Stimulated activated CD8-positive, alpha-beta memory T cell treated with anti-CD3 and anti-CD28 coated beads, Interleukin-15, amount 100 ng/mL, for 48 hours (primary cell): ENCODE measurements at places on chromosomes 6 and 20.

DNA sequence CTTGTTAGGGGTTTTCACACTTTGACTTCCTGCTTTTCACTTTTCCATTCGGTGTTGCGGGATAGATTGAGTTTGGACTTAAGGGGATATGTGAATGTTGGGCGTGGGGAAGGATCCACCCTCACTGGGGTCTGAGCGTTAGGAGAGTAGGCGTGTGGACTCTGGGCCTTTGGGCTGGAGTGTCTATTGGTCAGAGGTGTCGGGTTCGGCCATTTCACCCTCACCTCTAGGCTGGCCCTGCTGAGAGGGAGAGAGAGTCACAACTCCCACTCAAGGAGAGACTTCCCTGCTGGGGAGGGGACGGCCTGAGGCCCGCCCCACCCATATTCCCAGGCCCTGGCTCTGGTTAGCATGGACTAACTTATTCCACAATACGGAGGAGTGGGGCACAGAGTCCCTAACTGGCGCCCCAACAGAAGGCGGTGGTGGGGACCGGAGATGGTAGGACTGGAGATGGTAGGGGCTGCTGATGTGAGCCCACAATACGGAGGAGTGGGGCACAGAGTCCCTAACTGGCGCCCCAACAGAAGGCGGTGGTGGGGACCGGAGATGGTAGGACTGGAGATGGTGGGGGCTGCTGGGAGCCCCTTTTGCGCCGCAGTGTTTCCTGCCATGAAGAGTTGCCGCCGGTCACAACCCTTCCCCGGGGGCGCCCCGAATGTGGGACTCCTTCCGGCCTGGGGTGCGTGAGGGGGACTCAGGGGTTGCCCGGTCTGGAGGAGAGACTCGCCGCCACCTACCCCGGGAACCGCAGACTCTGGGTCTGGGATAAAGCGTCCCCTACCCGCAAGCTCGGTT, 1.4 kb upstream of the PTPRA start:
- no peak for DNase-seq

GRCh38 chr20:21509079-21509596, 4.7 kb downstream of the NKX2-2 start:
- DNase-seq: no peak

DNA sequence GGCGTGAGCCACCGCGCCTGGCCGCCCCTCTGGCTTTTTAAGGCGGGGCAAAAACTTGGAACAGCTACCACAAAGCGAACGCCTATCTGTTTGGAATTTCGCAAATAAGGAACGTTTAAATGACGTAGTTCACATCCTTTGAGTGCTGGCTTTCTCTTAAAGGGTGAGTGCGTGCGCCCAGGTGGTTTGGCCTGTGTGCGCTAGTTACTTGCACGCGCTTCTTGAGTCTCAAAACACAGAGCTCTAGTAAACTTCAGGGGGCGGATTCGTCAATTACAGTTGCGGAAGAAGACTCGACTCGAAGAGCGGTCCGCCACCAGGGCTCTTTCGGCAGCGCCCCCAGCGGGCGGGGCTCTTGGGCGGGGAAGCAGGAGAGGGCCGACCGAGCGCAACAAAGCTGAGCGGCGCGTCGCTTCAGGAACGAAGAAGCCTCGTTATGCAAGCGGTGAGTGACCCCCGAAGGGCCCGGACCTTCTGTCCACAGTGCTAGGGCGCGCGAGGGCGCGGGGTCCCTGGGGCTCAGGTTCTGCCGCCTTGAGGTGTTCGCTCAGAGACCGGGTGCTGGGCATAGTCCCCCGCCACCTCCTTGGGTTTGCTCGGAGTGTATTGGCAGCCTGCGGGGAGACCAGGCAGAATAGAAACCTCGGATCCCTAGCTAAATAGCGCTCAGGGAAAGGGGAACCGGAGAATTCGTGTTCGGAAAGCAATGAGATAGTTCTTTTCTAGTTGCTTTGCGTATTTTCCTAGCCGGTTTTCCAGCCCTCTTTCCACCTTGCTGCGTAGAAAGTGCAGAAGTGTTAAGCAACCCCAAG, at the start of gene SYCP2L:
TSS of gene SYCP2L (plus strand) at position 362 of the 812 bp plus-strand sequence. CDS start at position 437, 75 bp downstream.
- DNase-seq: no peak

DNA sequence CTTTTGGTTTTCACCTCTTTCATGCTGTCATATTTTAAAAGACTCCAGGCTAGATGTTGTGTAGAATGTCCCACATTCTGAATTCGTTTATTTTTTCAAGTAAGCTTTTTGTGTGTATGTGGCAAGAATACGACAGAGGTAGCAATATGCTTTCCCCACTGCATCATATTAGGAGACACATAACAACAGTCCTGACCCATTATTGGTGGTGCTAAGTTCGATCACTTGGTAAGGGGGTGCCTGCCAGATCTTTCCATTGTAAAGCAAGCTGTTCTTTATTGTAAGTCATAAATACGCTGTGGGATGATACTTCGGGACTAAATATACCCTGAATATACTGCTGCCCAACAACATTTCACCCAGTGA, 588 bp upstream of the NCOA3 start:
- no peak for DNase-seq

GRCh38 chr20:45462711-45463509, 6.6 kb upstream of the WFDC2 start:
- DNase-seq: no peak

GRCh38 chr6:154482858-154483257, 27.6 kb downstream of the CNKSR3 start:
- DNase-seq: no peak

GRCh38 chr6:111487661-111488060, 4.6 kb upstream of the REV3L start:
- DNase-seq: no peak

GRCh38 chr20:33840160-33840559, 29.0 kb downstream of the CHMP4B start:
- no peak for DNase-seq

- no peak for DNase-seq
Measured at GRCh38 chr20:48401359-48401758, 426.4 kb downstream of the PREX1 start.

- no peak for DNase-seq
Measured at GRCh38 chr20:1371202-1371782, 21.6 kb downstream of the FKBP1A start.

- no peak for DNase-seq
Measured at GRCh38 chr20:37278966-37279590, 10.4 kb upstream of the MANBAL start.

GRCh38 chr6:40387127-40387870, 199.9 kb downstream of the LRFN2 start:
- DNase-seq: no peak

GRCh38 chr6:136921381-136921935, 643 bp upstream of the SLC35D3 start:
- DNase-seq: no peak

- DNase-seq: no peak
Measured at GRCh38 chr6:170209354-170210025, 81.4 kb downstream of the DLL1 start.

GRCh38 chr20:635028-635892, 17.7 kb downstream of the SRXN1 start:
- DNase-seq: no peak

GRCh38 chr20:15923030-15923776, 650.0 kb downstream of the KIF16B start:
- no peak for DNase-seq

DNA sequence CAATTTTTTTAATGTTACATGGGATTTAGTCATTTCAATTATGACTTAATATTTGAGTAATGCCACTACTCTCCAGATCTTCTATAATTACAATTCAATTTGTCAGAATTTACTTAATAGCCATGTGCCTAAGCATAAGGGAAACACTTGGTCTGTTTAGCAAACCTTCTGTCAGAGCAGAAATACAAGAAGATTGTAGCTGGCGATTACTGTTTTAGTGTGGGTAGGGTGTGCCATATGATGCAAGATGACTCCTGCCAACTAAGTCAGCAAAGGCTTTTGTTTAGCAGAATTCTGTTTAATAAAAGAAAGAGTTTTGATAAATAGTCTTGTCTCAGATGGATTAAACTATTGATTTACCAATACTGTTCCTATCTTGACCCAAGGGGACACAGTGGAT, 455.4 kb downstream of the RNF144B start:
- DNase-seq: no peak

- DNase-seq: no peak
Measured at GRCh38 chr6:113340371-113340770, 516.8 kb upstream of the MARCKS start.

- DNase-seq: no peak
Measured at GRCh38 chr6:156427345-156427744, 349.8 kb upstream of the ARID1B start.

DNA sequence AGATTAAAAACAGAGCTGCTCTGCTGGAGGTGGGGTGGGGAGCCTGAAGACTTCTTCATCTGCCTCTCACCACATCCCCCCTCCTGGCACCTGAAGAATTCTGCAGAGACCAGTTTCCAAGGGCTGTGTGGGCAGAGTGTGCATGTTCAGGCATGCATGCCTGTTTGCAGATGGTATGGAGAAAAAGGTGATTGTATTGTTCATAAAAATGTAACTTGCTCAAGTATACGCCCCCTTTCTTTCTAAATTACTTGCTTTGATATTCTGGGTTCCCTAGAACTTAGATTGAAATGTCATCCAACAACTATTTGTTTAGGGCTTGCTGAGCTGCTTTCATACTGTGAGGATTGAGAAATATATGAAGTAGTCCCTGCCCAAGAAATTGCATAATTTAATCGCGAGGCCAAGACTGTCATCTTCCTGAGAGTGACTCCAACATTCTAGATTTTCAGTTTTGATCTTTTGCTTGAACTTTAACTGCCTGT, 83.6 kb downstream of the LCA5 start:
- DNase-seq: no peak

DNA sequence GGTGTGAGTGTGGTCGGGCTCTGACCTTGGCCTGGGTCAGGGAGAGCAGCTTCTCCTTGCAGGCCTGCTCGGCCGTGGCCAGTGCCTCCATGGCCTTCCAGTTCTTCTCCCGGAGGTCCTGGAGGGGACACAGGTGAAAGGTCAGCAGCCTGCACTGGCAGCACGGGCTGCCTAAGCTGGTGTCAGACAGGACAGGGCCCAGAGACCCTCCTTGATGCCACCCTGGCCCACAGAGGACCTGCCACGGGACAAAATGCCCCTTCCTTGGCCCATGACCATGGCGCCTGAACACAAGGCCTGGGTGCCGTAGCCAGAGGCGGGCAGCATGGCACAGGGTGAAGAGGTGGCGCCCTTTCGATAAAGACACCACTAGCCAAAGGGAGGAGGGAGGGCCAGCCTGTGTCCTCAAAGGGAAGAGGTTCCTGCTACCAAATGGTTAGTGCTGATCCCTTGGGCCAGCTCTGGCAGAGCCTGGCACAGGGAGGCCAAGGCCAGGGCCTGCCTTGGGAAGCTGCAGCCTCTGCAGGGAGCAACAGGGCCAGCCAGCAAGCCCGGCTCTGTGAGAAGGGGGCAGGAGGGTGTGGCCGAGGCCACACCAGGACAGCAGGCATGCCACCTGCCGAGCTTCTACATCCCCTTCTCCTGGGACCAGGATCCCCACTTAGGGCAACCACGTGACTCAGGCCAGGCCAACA, 54.8 kb downstream of the DSTN start:
- no peak for DNase-seq

- no peak for DNase-seq
Measured at GRCh38 chr6:127497410-127497809, 21.7 kb downstream of the MTCL3 start.

- no peak for DNase-seq
Measured at GRCh38 chr6:161279677-161280415, 6.0 kb upstream of the AGPAT4 start.

DNA sequence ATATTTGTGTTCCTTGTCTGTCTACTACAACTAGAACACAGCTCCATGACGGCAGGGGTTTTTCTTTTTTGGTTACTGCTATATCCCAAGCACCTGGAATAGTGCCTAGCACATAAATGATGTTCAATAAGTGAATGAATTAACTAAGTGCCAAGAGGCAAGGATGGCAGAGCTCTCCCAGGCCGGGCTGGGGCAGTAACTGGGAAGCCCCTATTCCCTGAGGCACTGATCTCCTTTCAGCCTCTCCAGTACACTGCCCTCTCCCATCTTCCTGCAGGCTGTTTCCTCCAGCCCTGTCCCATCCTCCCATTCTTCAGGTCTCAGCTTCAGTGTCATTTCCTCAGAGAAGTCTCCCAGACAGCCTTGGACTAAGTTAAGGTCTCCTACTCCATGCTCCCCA, 29.0 kb upstream of the SPDEF start:
- DNase-seq: no peak

DNA sequence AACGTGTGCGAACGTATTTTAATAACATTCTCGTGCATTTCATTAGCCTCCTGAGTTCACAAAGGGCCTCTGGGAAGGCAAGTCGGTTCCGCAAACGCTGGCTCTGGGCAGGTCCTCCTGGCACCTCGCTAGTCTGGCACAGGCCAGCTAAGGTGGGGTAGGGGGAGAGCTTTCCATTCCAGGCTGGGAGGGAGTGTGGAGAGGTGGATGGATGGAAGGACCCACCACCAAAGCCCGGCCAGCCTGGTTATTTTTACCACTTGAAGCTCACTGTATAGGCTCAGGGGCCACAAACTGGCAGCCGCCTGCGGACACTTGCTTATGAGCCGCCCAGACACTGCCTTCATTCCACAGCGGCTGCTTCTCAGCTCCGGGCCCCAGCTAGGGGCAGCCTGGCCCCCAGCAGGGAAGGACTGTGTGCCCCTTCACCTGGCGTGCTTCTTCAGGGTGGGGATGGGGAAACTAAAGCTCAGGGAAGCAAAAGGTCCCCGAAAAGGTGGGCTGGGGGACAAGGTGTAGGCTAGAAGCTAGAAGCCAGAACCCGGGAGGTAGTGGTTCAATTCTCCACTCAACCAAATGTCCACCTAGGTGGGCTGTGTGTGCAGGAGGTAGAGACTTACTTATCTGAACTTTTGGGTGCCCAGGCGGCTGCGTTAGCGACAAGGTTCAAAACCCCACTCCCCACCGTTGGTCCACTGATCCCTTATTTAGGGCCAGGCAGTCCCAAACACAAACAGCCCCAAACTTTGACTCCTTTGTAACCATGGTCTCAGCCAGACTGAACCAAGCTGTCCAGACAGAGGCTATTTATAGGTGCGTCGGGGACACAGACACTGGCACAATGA, 1.7 kb downstream of the PMEPA1 start:
- DNase-seq: no peak

DNA sequence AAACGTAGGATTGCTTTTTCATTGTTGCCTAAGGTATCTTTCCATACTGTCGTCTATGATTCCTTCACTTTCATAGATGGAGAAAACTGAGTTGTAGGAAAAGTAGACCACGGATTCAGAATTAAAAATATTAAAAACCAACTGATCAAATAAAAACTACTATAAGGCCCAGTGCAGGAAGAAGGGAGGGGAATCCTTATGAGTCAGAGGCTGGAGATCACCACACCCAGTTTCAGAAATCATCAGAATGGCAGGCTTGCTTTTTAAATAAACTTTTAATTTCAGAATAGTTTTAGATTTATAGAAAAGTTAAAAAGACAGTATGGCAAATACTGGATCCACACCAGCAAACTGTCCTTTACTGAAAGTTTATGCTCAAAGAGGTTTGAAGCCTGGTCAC, 32.0 kb upstream of the POPDC3 start:
- DNase-seq: no peak

- DNase-seq: no peak
Measured at GRCh38 chr20:4011226-4011975, 4.0 kb downstream of the RNF24 start.

DNA sequence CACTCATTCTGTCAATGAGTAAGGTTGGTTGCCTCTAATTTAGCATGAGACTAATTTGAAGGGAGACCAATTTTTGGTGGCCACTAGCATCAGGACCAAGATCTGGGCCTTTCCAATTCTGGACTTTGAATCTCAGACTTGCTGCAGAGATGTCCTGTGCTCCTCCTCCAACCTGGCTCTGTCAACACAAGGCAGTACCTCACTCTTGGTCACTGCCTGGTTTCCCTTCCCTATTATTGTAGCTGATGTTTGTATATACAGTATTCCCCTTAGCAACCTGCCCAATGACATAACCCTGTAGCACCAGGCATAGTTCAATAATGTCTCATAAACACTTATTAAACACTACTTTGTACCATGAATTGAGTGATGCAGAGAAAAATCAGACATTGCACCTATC, 50.4 kb downstream of the UNC5CL start:
- DNase-seq: no peak
